BJ (cell line): ENCODE measurements at places on chromosomes 4 and X. TPM values are rescaled to one million over a fixed set of nuclear protein-coding genes. Genes with fewer than 3 reads are reported as not detected.

- no peak for DNase-seq
These were observed 215.9 kb downstream of the MID1 start for GRCh38 chrX:10404436-10404835.

GRCh38 chrX:151680805-151681204, 14.5 kb upstream of the PRRG3 start:
- no peak for DNase-seq

- DNase-seq, result no peak
These were observed 43.9 kb downstream of the RAB40A start for GRCh38 chrX:103475381-103475780.

GRCh38 chr4:85823295-85823694, 348.3 kb downstream of the ARHGAP24 start:
- no peak for DNase-seq

GRCh38 chr4:176193938-176194337, 1.4 kb downstream of the SPATA4 start:
- peak; percentile 41 for DNase-seq

GPR50 gene
- polyA plus RNA-seq, result not detected in 2 replicates

SPANXC gene
- not detected in 2 replicates for polyA plus RNA-seq

GRCh38 chrX:129981752-129982299, 609 bp upstream of the BCORL1 start:
- no peak for DNase-seq

- DNase-seq, result no peak
These were observed 17.1 kb upstream of the C1QTNF7 start for GRCh38 chr4:15410750-15411149.

GRCh38 chr4:153634738-153635353, 49.2 kb upstream of the TLR2 start:
- DNase-seq, result no peak

YIPF7 gene
- not detected in 2 replicates for polyA plus RNA-seq

WNK3 gene
- polyA plus RNA-seq, result 0.06 and 0.12 TPM in 2 replicates

DNA sequence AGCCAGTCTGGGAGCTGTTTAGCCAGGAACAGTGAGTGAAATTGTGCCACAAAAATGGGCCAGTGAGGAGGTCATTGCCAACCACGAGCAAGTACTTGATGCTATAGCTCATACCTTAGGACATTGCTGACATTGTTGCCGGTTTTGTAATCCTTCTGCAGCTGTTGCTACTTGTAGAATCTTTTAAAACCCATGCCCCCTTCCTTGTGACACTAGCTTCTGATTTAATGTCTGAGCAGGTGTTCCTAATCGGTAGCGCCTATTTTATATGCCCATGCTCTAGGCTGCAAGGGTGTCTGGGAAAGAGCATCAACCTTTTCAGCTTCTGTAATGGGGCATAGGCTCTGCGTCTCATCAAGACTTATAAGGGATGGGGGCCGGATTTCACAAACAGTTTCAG, 2.6 kb downstream of the POLA1 start:
- no peak for DNase-seq

DNA sequence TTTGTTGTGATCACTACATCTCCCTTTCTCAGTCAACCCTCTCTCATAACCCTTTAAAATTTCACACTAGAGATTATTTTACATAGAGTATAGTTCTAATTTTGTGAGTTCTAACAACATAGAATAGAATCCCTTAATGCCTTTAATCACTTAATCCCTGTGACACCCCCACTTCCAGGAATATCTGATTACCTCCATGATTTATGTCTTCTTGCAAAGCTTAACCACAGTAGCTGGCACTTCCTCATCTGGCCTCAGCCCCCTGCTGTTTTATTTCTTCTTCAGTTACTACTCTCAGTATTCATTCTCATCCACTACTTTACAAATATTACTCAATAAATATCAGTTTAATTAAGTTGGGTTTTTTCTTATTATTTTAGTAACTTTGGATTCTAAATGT, 340.9 kb downstream of the CENPC start:
- no peak for DNase-seq

- no peak for DNase-seq
These were observed 41.1 kb downstream of the CRMP1 start for GRCh38 chr4:5851637-5852301.

DNA sequence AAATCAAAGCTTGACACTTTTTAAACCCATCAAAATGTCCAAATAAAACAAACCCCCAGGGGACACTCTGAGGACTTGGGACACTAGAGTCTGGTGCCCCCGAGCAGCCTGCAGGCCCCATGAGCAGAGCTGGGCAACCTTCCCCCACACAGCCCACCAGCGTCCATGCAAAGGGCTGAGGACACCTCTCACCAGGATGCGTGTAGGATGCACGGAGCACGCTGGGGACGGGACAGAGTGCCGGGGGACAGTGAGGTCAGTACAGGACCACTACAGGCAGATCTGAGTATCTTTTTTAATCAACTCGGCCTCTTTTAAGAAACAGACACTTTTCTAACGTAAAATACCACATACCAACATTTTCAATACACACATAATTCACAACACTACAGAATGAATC, 6.9 kb downstream of the GAK start:
- DNase-seq, result no peak

- no peak for DNase-seq
These were observed 4.8 kb downstream of the ATP2B3 start for GRCh38 chrX:153522259-153522658.

RADX gene
- polyA plus RNA-seq, result 0.09 and 0.26 TPM in 2 replicates
